ENCODE measurements at places on chromosomes 2 and 18.

- no peak for DNase-seq
Observed at GRCh38 chr2:117985092-117985491, 28.8 kb downstream of the CCDC93 start.

GRCh38 chr18:61735564-61736102 is 157.2 kb downstream of the RNF152 start:
- DNase-seq = no peak

- DNase-seq = no peak
Observed at GRCh38 chr2:95023222-95023597, 2.3 kb upstream of the MAL start.

DNA sequence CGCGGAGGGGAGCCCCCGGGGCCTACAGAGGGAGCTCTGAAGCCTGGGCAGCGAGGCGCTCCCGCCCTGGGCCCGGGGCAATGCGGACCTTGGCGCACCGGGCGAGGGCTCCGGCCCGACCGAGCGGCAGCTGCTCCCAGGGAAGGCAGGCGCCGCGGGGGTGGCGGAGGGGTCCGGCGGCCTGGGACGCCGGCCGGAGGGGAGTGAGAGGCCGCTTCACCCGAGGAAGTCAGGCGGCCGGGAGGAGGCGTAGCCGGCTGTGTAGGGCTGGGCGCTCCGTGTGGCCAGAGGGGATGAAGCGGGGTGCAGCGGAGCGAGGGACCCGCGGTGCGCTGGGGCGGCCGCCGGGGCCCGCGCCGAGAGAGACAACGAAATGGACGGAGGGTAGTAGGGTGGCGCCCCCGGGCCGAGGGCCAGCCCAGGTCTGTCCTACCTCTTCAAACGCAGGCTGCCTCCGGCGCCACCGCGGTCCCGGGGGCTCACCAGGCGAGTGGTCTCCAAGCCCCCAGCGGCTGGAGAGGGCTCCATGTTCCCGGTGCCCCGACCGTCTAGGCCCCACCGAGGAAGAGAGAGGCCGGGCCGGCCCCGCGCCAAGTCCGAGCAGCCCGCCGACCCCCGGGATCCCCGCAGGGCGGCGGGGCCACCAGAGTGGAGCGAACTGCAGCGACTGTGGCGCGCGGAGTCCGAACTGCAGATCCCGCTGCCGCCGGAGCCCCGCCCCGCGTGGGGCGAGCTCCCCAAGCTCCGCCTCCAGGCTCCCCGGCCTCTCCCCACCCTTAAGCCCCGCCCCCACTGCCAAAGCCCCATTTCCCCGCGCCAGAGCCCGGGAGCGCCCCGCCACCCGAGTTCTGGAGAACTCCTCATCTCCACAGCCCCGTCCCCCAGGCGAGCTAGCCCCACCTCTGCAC is at the start of gene SLC30A3:
Gene SLC30A3 (minus strand): TSS at position 669 of the 908 bp plus-strand sequence. CDS start 141 bp downstream, at position 528.
- no peak for DNase-seq

DNA sequence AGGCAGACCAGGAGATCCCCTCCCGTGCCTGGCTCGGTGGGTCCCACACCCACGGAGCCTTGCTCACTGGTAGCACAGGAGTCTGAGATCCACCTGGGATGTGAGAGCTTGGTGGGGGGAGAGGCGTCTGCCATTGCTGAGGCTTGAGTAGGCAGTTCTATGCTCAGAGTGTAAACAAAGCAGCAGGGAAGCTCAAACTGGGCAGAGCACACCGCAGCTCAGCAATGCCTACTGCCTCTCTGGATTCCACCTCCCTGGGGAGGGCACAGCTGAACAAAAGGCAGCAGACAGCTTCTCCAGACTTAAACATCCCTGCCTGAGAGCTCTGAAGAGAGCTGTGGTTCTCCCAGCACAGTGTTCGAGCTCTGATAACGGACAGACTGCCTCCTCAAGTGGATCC is 85.1 kb downstream of the UGP2 start:
- DNase-seq = no peak

DNA sequence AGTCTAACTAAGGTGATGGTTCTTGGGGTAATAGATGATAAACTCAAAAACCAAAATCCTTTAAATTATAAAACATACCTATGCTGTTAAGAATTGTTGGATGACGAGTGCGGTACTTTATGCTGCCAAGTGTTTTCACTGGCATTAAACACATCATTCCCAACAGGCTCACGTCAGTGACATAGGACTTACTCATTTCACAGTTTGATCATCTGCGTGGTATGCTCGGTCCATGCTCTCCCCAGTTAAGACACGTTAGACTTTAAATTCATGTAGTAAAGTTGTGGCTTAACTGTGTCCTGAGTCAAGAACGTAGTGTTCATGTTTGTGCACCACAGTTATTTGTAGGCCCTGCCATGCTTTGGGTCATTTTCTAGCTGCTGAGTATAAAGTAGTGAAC is 125.6 kb upstream of the MYT1L start:
- DNase-seq = no peak

All from AG09319 (cell line).